ENCODE measurements at places on chromosomes 1 and 21.

- DNase-seq, result no peak
These were observed 9.3 kb downstream of the SPATA45 start for GRCh38 chr1:212838145-212838544.

DNA sequence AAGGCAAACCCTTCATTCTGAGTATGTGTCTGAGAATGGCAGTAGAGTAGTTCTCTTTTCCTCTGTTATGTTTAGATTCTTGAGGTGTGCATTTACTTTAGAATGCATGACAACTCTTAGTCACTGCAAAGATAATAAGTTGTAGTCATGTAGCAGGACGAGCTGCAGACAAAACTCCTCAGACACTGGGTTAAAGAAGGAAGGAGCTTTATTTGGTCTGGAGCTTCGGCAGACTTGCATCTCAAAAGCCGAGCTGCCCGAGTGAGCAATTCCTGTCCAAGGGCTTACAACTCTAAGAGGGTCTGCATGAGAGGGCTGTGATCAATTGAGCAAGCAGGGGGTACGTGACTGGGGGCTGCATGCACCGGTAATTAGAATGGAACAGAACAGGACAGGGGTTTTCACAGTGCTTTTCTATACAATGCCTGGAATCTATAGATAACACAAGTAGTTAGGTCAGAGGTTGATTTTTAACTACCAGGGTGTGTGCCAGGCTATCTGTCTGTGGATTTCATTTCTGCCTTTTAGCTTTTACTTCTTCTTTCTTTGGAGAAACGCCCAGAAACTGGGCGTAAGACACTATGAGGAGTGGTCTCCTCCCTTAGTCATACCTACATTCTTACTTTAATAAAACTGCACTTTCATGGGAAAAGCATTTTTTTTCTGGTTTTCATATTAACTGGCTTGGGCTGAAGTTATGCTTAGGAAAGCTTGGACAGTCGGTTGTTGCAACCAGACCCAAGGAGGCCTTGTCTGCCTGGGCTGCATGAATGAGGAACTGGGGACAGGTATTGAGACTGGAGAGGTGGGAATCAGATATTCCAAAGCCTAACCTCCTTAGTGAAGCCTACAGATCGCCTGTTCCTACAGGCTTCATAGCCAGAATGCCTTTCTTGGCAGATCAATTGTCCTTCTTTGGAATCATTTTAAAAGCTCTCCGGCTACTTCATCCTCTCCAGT lies 115.1 kb downstream of the RHOU start:
- DNase-seq, result no peak

DNA sequence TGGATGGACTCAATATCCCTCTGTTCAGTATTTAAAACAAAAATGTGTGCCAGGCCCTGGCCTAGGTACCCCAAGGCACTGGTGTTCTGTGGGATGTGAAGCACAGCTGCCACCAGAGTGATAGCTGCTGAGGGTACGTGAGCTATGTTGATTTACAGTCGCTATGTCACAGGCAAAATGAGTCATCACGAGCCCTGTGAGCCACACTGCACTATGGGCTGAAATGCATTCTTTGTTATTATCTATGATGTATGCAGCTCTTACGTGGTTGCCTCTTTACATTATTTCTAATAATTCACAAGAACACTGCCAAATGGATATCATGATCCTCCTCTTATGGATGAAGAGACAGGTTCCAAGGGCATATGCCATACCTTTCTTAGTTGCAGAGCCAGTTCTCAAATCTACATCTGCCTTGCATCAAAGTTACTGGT lies 2.1 kb downstream of the TEX38 start:
- DNase-seq, result peak; percentile 24

GRCh38 chr1:5110508-5110907 lies 456.1 kb downstream of the AJAP1 start:
- no peak for DNase-seq

DNA sequence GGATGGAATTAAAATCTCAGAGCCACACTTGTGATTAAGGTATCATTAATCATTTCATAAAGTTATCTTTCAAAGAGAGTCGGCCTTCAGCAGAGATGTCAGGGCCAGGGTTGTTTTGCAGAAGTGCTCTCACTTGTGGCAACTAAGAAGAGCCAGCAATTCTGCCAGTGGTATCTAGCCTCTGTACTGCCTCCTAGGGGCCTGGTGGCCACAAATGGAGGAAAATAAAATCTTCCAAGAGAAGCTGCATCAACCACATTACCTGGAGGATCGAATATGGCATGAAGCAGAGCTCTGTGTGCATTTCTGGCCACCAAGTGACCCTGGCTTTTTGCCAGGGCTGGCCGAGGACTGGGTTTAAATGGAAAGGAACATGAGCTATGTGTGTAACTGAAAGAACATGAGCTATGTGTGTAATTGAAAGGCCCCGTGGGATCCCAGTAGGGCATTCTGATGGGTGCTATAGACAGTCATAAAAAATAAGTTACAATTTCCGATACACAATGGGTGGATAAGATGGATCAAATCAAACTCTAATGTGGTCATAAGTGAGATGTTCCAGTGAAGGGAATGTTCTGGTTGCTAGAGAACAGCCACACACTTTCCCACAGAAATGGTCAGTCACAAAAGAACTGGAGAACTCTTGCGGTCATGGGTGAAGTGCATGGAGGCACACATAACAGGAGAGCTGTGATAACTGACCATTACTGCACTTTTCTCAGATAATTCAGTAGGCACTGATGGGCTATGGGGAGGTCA lies 335.8 kb downstream of the CAMTA1 start:
- no peak for DNase-seq

DNA sequence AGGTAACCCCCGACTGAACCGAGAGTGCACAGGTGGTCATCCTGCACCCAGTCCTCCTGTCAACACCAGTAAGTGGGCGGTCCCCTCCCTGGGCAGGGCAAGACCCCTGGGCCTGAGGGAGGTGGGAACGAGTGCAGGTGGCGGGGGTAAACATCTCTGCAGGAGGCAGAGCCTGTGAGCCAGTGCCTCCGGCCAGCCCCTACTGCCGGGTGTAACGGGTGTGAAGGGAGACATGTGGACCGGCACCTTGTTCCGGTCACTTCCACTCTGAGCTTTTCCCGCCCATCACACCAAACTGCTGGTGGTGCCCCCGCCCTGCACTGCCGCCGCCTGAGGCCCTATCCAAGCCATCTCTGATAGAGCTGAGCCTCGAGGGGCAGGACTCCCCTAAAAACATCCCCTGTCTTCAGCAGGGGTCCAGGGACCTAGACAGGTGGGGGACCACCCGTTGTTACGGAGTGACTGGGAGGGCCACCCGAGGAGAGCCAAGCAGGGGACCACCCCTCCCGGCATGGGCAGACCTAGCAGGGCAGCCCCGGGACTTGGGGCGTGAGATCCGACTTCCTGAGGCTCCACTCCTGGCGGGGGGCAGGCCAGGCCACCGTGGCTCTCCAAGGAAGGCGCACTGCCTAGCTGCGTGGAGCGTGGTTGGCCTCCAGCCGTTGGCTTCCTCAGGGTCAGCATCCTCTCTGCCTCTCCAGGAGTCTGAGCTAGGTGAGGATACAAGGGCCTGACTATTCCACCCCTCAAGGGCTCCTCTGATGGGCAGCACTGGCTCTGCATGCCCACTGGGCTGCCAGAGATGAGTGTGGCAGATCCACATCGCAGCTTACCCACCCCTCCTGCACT lies 43.8 kb upstream of the LBR start:
- no peak for DNase-seq

GRCh38 chr1:111769517-111770146 lies 13.9 kb downstream of the DDX20 start:
- DNase-seq, result no peak

- DNase-seq, result no peak
These were observed 61.3 kb downstream of the B3GALNT2 start for GRCh38 chr1:235442788-235443429.

DNA sequence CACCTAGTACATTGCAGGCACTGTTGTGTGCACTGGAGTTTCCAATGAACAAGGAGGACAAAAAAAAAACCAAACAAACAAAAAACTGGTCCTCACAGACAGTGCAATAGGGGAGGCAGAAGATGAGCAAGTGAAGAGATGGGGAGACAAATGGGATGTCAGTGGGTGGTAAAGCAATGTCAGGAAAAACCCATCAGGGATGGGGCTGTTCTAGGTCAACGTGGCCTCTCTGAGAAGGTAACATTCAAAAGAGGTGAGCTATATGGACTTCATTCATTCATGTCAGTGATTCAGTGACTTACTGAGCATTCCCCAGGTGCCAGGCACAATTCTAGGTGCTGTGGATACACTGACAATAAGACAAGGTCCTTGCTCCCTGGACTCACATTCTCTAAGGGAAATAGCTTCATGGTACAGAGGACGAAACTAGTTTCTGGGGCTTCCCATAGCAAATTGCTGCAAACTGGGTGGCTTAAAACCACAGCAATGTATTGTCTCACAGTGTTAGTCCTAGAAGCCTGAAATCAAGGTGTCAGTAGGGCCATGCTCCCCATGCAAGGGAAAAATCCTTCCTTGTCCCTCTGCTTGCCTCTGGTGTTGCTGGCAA lies 140.5 kb upstream of the KLHDC7A start:
- DNase-seq, result no peak

DNA sequence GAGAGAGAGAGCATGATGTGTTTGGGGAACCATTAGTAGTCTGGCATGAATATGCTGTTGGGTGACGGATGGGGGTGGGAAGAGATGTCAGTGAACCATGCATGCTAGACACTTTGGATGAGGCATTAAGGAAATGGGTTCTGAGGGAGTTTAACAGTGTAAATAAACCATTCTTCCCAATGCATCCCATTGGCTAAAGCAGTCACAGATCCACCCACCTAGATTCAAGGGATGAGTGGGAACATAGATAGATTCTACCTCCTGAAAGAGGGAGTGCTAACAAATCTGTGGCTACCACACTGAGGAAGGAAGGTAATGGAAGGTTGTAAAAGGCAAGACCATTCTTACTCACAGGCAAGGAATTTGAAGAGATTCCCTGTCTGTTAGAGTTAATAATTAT lies 129.8 kb upstream of the CACNA1E start:
- no peak for DNase-seq

GRCh38 chr1:59432531-59433439 lies 135.9 kb downstream of the FGGY start:
- no peak for DNase-seq

DNA sequence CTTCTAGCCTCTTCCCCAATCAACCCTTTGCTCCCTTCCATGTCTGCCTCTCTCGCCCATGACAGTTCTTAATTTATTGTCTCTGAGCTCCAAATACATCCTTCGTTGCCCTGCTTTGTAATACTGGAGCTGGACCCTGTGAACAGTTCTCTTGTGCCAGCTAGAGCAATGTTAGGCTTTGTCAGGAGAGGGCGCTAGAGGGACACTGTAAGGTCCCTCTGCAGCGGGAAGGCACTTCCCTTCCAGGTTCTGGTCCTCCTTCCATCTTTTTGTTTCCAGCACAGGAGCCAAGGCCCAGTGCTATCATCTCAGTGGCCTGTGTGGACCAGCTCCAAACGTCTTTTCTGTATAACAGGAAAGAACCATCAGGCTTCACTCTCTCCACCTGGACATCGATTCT lies 95.9 kb downstream of the PTPRU start:
- DNase-seq, result no peak

- no peak for DNase-seq
These were observed 138.1 kb downstream of the ELAVL4 start for GRCh38 chr1:50246869-50247268.

- no peak for DNase-seq
These were observed 393.9 kb downstream of the PLPP3 start for GRCh38 chr1:56185493-56185892.

GRCh38 chr1:5858844-5859407 lies 133.3 kb downstream of the NPHP4 start:
- no peak for DNase-seq

GRCh38 chr1:36482724-36483388 lies at the start of gene CSF3R:
Gene CSF3R (minus strand): TSS chr1:36482913. CDS start chr1:36479496, 3,417 bp downstream.
- DNase-seq, result no peak

DNA sequence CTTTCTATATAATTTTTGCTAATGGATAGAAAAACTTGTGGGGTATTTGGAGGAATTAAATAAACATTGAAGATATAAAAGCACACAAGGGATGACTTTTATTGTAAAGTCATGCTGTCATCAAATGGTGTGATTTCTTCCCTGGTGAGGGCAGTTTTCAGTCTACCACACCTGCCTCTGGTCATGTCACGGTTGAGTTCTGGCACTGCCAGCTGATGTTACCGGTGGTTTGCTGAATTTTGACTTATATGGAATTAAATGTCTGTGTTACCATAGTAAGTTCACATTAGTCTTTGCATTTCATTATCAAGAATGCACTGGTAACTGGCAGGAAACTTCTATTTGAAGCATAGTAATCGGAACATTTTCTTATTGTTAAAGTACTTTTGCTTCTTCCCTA lies 13.4 kb downstream of the S1PR1 start:
- DNase-seq, result no peak

DNA sequence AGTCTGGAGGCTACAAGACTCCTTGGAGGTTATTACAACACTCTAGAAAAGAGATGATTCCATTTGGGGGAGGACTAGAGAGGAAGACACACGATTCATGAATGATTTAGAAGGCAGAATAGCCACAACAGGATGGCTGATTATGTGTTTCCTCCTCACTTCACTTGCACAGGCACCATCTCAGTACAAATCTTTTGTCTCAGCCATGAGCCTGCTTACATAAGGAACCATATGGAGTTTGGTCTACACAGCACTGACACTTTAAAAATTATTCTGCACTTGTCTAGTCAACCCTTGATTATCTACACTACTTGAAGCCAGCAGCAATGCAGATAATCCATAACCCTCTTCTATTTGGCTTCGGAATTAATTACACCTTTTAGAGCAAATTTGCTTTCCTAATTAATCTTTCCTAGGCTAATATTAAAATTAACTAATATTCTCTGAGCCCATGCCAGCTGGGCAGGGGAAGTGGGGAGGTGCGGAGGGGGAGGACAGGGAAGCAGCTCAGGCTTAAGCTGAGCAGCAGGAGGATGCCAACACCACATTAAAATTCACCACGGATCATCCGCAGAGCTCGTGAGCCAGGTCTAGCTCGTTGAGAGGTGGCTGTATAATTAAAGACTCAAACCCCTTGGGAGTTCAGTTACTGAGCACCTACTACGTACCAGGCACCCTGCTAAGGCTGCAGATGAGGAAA lies 3.2 kb upstream of the LEMD1 start:
- no peak for DNase-seq

GRCh38 chr1:28258628-28259251 lies 578 bp upstream of the SESN2 start:
- no peak for DNase-seq

- no peak for DNase-seq
These were observed 27.2 kb downstream of the RASSF5 start for GRCh38 chr1:206534552-206534951.

DNA sequence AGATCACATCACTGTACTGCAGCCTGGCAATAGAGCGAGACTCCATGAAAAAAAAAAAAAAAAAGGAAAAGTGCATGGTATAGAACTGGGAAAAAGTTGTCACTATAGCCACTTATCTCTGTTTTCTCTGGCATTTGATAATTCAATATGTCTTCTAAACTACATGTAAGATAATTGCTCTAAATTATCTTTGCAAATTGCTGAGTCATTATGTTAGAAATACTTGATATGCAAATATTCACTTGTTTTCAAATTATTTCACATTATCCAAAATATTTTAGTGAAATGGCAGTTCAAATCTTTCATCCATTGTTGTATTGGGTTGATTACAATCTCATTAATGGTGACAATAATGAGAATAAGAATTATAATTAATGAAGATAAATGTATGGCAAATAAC lies 1455.1 kb downstream of the KCNT2 start:
- no peak for DNase-seq
